ENCODE measurements at places on chromosomes 2 and 18.

GRCh38 chr2:58089081-58089480 lies 42.5 kb downstream of the VRK2 start:
- DNase-seq, result no peak

- DNase-seq, result no peak
Observed at GRCh38 chr2:189254268-189254883, 74.8 kb upstream of the COL5A2 start.

DNA sequence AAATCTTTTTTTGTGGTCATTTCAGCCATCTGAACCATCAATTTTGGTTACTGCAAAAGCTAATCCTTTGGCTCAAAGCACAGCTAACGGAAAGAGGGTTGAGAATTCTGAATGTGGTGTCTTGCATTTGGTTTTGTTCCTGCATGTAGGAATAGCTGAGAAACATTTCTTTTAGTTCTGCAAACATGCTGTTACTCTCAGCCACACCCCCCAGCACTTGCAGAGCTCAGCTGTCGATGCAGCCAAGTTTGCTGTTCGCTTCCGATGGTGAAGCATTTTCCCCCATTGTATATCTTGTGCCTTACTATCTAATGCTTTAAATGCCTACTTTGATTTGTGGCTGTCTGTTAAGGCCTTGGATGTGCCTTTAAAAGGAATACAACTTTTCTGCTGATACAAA lies 294.9 kb upstream of the FANCL start:
- no peak for DNase-seq

- DNase-seq, result peak; percentile 63
Observed at GRCh38 chr18:72652990-72653593, 109.0 kb upstream of the CBLN2 start.

- DNase-seq, result no peak
Observed at GRCh38 chr18:1383465-1383864, 478.8 kb downstream of the ADCYAP1 start.

- no peak for DNase-seq
Observed at GRCh38 chr18:13874558-13874957, 40.8 kb downstream of the MC2R start.

- DNase-seq, result no peak
Observed at GRCh38 chr2:197254776-197255530, 55.6 kb downstream of the ANKRD44 start.

- no peak for DNase-seq
Observed at GRCh38 chr18:66971960-66972359, 368.1 kb upstream of the CDH19 start.

- peak; percentile 31 for DNase-seq
Observed at GRCh38 chr2:23419171-23420090, 34.5 kb downstream of the KLHL29 start.

DNA sequence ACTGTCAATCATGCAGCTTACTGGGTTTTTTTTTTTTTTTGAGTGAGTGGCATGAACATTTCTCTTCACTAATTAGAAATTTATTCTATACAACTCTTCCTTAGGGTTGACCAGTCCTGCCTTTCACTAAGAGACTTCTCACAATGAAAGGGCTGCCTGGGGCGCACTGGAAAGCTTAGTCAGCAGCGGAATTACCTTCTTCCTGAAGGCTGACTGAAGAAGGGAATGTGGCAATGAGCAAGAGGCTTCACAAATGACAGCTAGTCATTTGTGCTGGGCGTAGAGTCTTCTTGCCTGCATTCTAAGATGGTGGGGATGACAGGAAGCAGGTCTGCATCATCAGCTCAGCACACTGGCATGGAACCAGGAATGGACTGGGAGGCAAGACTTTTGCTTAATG lies 15.6 kb upstream of the SCN3A start:
- no peak for DNase-seq

- peak; percentile 27 for DNase-seq
Observed at GRCh38 chr2:199659207-199659606, 191.8 kb downstream of the FTCDNL1 start.

- no peak for DNase-seq
Observed at GRCh38 chr18:49590608-49591007, 28.8 kb downstream of the LIPG start.

DNA sequence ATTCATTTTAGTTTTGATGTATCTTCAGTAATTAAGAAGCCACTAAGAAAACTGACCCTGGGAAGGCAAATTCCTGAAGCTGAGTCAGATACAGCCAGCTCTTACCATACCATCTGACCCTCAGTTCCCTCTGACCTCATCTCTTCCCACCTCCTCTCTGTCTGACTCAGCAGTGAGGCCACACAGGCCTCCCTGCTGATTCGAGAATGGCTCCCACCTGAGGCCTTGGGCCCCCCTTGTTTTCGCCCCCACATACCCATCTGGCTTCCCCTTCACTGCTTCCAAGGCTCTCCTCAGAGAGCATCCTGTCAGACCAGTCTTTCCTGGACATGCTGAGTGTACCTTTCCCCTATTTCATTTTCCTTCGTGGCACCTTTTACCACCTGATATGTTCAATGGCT lies 71.0 kb upstream of the CYP1B1 start:
- no peak for DNase-seq

- DNase-seq, result no peak
Observed at GRCh38 chr2:19362094-19362754, 3.8 kb upstream of the OSR1 start.

- DNase-seq, result no peak
Observed at GRCh38 chr2:171157109-171157500, 3.6 kb downstream of the TLK1 start.

GRCh38 chr2:41722668-41723369 lies 325.0 kb upstream of the PKDCC start:
- DNase-seq, result no peak

- DNase-seq, result no peak
Observed at GRCh38 chr2:236715077-236715476, 145.5 kb downstream of the ACKR3 start.
